Thymus (tissue), 14 donors: ENCODE measurements at places on chromosomes 4 and X.
A peak's percentile ranks its signal among the peaks of the same experiment; 100 is the strongest.

DNA sequence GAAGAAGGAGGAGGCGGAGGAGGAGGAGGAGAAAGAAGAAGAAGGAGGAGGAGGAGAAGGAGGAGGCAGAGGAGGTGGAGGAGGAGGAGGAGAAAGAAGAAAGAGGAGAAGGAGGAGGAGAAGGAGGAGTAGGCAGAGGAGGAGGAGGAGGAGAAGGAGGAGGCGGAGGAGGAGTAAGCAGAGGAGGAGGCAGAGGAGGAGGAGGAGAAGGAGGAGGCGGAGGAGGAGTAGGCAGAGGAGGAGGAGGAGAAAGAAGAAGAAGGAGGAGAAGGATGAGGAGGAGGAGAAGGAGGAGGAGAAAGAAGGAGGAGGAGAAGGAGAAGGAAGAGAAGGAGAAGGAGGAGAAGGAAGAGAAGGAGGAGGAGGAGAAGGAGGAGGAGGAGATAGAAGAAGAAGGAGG, 19.9 kb downstream of the MRFAP1 start:
- no peak for DNase-seq

DNA sequence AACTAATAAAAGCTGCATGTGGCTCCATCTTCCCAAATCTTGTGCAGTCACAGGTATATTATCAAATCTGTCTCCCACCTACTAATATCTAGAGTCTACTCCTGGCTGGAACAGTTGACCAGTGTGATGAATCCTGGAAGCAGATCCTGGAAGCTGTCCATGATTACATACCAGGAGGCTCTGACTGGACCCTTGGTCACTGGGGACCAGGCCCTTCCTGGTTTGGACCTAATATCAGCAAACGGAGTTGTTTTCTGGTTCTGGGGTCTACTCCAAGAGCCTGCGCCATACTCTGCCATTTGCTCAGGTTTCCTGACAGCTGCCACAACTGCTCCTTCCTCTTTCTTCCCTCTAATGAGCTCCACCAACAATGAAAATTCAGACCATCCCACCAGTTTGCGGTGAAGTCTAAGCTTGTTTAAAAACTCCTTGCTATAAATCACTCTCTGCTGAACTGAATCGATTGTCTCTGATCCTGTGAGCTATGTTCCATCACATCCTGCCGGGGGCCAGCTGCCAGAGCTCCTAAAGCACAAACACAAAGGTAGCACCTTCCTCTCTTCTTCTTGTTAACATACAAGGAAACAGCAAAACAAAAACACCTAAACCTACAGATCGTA, 114.2 kb downstream of the PALLD start:
- DNase-seq, result no peak

DNA sequence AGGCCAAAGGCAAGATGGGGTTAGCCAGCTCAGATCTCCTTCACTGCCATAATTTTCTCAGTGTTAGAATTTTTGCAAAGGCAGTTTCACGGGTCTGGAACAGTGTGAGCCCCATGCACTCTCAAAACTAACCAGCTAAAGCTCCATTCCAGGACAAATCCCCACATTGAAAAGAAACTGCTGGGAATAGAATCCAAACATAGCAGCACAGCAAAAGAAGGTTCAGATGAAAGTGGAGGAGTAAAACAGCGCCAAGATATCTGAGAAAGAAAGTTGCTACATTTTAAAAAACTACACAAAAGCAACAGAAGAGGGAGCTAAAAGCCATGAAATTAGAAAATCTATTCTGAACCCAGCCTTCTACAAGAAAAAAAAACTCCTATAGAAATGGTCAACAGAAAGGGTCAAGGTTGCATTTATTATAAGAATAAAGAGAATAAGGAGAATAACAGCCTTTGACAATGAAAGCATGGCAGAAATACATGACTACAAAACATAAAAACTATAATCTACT, 39.6 kb upstream of the SLC7A3 start:
- DNase-seq, result no peak

- DNase-seq, result no peak
Measured at GRCh38 chrX:129876771-129877305, 29.1 kb upstream of the UTP14A start.

- no peak for DNase-seq
Measured at GRCh38 chr4:53592686-53593501, 1.6 kb upstream of the LNX1 start.

- DNase-seq, result no peak
Measured at GRCh38 chrX:6667048-6667768, 132.3 kb upstream of the VCX3A start.

DNA sequence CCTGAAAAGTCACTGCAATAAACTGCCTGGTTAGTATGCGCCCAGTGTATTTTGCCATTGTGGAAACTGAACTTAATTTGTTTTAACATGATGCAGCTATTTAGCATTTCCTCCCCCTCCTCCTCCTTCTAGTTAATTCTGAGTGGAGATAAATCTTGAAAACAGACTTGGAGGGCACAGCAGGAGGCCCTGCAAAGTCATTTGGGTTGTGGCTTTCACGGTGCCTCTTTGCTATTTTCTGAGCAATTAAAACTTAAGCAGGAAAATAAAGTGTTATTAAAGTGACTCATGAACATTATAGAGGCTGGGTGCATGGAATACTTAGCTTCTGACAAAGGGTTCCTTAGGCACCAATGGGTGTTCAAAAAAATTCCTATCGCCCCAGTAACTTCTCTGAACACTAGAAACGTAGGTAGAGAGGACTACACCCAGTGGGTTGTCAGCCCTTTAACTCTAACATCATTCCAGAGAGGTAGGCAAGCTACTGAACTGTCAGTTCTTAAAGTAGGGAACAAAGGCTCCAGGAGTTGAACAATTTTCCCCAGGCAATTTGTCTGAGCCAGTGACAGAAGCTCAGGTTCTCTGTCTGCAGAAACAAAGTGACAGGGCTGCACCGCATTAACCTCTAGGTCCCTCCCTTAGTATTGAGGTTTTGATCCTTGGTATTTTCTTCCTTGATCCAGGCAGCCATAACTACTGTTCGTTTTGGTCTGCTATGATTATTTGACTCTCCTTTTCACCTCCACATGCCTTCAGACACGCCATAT, 158.3 kb upstream of the KIT start:
- no peak for DNase-seq

GRCh38 chr4:47675806-47676205, 162.1 kb downstream of the CORIN start:
- no peak for DNase-seq

DNA sequence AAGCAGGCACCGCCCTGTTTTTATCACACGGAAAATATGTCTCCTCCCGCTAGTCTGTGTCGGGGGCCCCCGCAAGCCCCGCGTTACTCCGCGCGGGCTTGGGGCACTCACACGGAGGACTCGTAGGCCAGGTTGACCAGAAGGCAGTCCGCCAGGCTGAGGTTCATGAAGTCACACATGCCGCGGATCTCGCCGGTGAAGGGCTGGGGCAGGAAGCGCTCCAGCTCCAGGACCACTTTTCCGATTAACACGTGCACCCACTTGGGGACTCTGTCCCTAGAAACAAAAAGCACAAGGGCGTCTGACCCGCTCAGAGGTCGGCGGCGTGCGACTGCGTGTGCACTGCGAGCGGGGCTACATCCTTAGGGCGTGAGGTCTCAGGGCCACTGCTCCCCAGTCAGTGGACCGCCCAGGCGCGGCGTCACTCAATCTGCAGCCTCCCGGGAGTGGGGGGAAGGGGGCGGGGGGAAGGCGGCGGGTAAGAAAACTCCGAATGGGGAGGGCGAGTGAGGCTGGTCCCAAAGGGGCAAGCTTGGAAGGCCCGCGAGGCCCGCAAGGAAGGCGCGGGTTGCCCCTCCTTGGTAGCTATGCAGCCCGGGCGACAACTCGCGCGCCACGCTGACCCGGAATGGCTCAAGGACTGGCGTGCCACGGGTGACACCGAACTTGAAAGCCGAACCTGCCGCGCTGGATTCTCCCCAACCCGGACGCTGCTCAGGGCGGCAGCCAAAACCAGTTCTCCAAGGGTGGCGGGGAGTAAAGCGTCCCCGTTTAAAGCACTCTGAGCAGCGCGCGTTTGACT, 722 bp downstream of the NAAA start:
- peak; percentile 30 for DNase-seq

DNA sequence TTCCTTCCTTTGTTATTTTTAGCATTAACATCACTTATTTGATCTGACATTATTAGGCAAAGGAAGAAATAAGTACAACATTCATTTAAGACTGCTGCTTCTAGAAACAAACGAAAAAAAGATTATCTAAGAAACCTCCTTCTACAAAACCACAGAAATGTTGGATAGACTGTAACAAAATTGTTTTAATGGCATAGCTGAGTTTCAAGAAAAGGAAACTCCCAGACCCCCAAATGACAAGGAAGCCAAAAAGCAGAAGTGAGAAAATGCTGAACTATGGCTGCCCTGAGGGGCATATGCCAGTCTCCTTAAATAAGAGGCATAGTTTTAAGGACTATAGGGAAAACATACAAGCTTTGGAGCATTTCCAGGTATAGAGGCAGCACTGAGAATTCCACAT, 1431.6 kb upstream of the TENM3 start:
- no peak for DNase-seq

- no peak for DNase-seq
Measured at GRCh38 chrX:63434206-63434605, 83.1 kb upstream of the SPIN4 start.

DNA sequence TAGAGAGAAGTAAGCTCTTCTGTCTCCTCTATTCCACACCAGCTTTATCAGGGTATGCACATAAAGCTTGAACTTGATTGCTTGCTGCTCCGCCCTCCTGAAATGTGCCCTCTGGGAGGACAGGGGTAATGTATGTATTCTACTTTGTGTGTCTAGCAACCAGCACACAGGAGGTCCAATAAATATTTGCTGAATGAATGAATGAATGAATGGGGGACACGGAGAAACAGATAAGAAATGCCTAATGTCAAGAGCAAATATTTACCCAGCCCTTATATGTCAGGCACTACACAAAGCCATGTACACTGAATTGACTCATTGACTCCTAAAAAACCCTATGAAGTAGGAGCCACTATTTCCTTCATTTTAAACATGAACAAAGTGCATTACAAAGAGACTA, 2.3 kb upstream of the MSL3 start:
- no peak for DNase-seq

- DNase-seq, result no peak
Measured at GRCh38 chr4:70305601-70306000, 29.2 kb upstream of the CABS1 start.

DNA sequence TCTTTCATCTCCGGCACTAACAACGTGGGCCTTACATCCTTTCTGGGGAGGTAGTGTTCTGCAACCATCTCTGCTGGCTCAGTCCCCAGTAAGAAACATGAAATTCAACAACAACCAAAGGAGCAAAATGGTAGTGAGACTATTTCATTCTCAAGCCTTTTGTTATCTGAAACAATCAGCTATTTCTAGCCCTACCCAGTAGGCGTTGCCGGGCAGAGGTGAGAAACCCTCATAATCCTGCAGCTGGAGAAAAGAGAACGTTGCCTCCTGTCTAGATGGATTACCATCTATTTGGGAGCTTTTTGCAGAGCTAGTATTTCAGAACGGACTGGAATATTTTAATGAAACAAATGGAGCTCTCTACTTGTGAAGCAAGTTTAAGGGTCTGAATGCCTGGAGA, 66.4 kb upstream of the GPR174 start:
- no peak for DNase-seq

GRCh38 chr4:148118633-148119032, 323.6 kb downstream of the NR3C2 start:
- DNase-seq, result no peak

DNA sequence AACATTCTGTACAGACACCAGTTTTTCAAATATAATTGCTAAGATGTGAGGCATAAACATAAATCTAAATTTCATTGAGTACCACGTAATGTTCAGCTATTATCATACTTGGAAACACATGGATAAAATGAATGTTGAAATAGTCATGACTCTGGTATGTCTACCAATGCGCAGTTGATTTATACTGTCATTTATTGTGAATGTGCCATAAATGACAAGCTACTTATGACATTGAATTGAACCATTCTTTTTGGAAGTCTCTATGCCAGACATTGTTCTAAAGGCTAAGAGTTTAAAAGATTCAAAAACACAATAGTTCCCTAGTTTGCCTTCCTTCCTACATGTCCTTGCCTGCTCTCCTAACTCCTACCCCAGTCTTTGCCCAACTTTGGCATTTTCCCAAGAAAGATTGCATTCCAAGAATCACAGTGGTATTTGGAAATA, 96.6 kb upstream of the DMD start:
- no peak for DNase-seq

GRCh38 chr4:142875117-142875516, 29.0 kb upstream of the INPP4B start:
- DNase-seq, result no peak

- no peak for DNase-seq
Measured at GRCh38 chr4:186068581-186069348, at the start of gene TLR3. TSS of gene TLR3 (plus strand) at chr4:186069156. CDS start at chr4:186076620, 7,464 bp downstream.

GRCh38 chr4:87356832-87357526, 34.0 kb downstream of the HSD17B11 start:
- no peak for DNase-seq

GRCh38 chrX:44072631-44073030, 99.4 kb upstream of the NDP start:
- DNase-seq, result no peak

DNA sequence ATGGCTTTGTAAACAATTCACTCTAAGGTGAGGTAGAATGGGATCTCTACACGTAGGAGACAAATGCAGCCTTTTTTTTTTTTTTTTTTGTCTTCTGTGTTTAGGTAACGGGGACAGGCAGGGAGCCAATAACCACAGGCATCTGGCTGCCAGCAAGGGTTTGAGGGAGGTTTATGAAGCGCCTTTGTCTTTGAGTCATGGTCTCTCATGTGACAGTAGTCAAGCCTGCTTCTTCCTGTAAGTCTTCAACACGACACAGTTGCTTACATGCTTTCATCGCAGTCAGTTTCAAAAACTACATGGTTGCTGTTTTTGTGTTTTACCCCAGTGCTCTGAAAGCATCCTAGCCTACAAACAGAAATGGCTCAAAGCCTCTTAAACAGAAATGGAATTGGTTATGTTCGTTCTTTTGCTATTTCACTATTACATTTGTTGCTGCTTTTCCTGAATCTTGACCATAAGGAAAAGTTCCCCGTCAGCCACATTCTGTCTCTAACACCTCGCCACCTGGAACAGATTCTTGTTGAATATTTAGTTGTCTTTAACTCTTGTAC, 127.8 kb upstream of the METTL14 start:
- no peak for DNase-seq

DNA sequence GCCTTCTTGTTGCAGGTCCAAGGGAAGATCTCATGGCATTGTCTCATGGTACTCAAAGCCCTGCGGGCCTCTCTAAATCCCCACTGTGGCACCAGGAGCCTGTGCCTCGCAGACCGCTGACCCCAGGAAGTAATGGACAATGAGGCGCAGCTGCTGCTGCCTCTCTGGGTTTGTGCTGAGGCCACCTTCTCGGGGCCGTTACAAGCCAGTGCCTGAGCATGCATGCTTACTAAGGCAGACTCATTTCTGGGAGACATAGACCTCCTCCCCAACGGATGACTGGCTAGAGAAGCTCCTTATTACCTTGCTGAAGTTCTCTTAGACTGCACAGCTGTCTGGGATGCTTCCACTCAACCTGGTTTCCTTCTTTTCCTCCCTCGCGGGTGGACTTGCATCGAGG, 1.3 kb downstream of the BDH2 start:
- DNase-seq, result no peak

DNA sequence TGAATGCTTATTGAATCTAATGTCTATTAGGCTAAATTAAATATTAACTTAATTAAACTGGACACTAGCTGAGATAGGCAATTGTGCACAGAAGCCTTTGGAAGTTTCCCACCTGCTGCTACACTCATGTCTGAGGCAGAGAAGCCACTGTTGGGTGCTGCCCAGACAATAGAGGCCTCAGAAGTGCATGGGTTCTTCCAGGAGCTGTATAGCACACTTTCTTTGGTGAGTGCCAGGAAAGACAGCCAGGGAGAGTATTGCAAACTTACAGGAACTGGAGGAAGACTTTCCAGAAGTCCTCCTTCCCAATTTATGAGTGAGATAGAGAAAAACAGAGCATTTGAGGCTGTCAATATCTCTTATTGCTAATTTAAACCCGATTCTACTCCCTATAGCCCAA, 89.9 kb downstream of the GPAT3 start:
- DNase-seq, result no peak
